Placental pericyte (primary cell): ENCODE measurements at places on chromosomes 7 and 10. TPM values are rescaled to one million over a fixed set of nuclear protein-coding genes. Genes with fewer than 3 reads are reported as not detected.

FAM25C gene
- not detected in 2 replicates for total RNA-seq

COL26A1 gene
- not detected in 2 replicates for total RNA-seq

TUBB8 gene
- total RNA-seq, result not detected in 2 replicates

RELN gene
- total RNA-seq, result 0.14 TPM in 1 of 2 replicates, not detected in the other

LIPJ gene
- total RNA-seq, result not detected in 2 replicates

AGAP9 gene
- 4.4 and 10.0 TPM in 2 replicates for total RNA-seq

KIF5B gene
- total RNA-seq, result 139 and 216 TPM in 2 replicates

OR2A12 gene
- total RNA-seq, result not detected in 2 replicates

BAIAP2L1 gene
- total RNA-seq, result 9.0 and 10.2 TPM in 2 replicates

SEPTIN7 gene
- total RNA-seq, result 181 and 248 TPM in 2 replicates

VTI1A gene
- total RNA-seq, result 40.7 and 41.5 TPM in 2 replicates

SYT15B gene
- total RNA-seq, result 1.3 and 2.0 TPM in 2 replicates

C7orf33 gene
- not detected in 2 replicates for total RNA-seq

NRBF2 gene
- total RNA-seq, result 26.6 and 53.2 TPM in 2 replicates

ZMIZ1 gene
- total RNA-seq, result 25.6 and 38.2 TPM in 2 replicates

CALCR gene
- under 0.01 and 0.14 TPM in 2 replicates for total RNA-seq

PDE6C gene
- not detected in 2 replicates for total RNA-seq

CYP17A1 gene
- not detected in 2 replicates for total RNA-seq

SAMD9L gene
- total RNA-seq, result 6.1 and 36.1 TPM in 2 replicates

TIMM23B gene
- 24.5 and 29.3 TPM in 2 replicates for total RNA-seq

PRKAR2B gene
- 7.9 and 9.6 TPM in 2 replicates for total RNA-seq

HYAL4 gene
- 0.72 and 1.3 TPM in 2 replicates for total RNA-seq

IDE gene
- total RNA-seq, result 40.5 and 42.9 TPM in 2 replicates

CDHR3 gene
- 1.3 and 5.2 TPM in 2 replicates for total RNA-seq

RBP4 gene
- total RNA-seq, result 0.22 TPM in 1 of 2 replicates, not detected in the other

BET1 gene
- 29.9 and 58.9 TPM in 2 replicates for total RNA-seq

FAM221A gene
- 1.0 and 1.1 TPM in 2 replicates for total RNA-seq

ANKRD1 gene
- 7.0 and 12.9 TPM in 2 replicates for total RNA-seq

STRIP2 gene
- 4.8 and 8.7 TPM in 2 replicates for total RNA-seq

RASSF4 gene
- total RNA-seq, result 3.0 and 3.7 TPM in 2 replicates

MKX gene
- under 0.01 and 0.14 TPM in 2 replicates for total RNA-seq

HOGA1 gene
- total RNA-seq, result 0.14 and 0.44 TPM in 2 replicates

LRRN3 gene
- 3.7 and 4.0 TPM in 2 replicates for total RNA-seq

ZNF488 gene
- under 0.01 TPM in 1 of 2 replicates, not detected in the other for total RNA-seq

MPP7 gene
- 0.14 TPM in 1 of 2 replicates, not detected in the other for total RNA-seq

METTL2B gene
- total RNA-seq, result 24.7 and 47.7 TPM in 2 replicates

OR2F1 gene
- not detected in 2 replicates for total RNA-seq

FOXP2 gene
- total RNA-seq, result 0.43 TPM in 1 of 2 replicates, not detected in the other

PRKG1 gene
- 22.9 and 45.1 TPM in 2 replicates for total RNA-seq

SPDYE6 gene
- total RNA-seq, result not detected in 2 replicates

SEMA3E gene
- under 0.01 and 1.7 TPM in 2 replicates for total RNA-seq

WEE2 gene
- total RNA-seq, result not detected in 2 replicates

EPHB6 gene
- 2.4 and 26.8 TPM in 2 replicates for total RNA-seq

KCNH2 gene
- 0.22 TPM in 1 of 2 replicates, not detected in the other for total RNA-seq

ZC3HAV1L gene
- 22.1 and 22.9 TPM in 2 replicates for total RNA-seq

EMX2 gene
- total RNA-seq, result 0.22 and 0.57 TPM in 2 replicates

PPP1R9A gene
- total RNA-seq, result 0.14 and 1.1 TPM in 2 replicates
